ENCODE measurements at places on chromosomes 5 and 9.

GRCh38 chr5:172745838-172746237, 25.2 kb downstream of the DUSP1 start:
- no peak for DNase-seq

DNA sequence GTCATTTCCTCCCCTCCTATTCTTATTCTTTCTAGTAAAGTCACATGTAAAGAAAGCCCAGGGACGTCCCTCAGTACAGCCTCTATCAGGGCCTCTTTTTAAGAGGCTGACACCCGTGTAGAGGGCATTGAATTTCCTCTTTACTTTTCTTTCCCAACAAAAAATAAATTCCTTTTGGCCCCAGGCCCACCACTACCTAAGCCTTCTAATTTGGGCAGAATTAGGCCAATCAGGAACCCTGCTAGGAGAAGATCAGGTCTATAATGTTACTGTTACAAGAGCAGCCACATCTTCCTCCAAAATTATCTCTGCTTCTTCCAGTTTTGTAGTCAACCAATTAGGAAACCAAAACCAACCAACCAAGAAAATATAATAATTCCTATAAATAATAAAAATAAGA, 189.6 kb upstream of the NREP start:
- DNase-seq: no peak

DNA sequence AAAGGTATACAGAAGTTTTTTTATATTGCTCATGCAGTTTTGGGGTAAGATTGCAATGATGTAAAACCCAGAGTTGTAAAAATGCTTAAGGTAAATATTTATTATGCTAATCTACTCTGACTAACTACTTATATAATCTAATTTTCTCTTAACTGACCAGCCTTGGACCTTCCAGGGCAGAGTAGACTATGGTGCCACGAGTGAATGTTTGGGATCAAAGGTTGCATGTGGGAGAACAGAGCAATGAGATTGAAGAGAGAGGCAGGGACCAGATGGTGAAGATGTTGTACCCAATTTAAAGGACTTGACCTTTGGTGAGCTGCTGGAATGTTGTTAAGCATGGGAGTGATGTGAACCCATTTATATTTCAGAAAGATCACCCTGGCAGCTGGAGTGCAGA, 34.8 kb upstream of the PANK3 start:
- no peak for DNase-seq

DNA sequence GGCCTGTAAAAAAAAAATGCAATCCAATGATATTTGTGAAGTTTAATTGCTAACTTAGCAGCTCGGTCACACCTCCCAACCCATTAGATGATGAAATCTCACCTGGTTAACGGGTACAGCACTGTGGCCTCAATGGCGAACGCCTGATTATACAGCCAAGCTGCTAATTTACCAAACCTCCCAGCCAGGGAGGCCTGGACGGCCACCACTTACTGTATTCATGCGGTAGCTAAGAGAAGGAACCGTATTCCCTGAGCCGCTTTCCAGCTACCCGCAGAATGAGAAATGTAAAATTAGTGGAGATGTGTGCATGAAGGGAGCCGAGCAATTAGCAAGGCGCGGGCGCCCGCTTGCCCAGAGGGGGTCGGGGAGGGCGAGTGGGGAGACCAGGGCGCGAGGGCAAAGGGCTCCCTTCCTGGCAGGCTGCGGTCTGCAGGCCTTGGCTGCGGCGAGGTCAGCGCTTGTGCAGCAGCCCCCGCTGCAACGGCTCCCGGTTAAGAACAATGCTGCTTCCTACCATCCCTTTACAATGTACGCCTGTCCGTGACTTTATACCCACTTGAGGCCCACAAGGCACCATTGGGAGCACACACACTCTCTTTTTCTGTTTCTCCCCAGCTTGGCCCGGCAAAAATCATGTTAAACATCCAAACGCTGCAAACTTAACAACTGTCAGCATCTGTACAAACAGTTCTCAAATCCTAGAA, 70.4 kb upstream of the TBCA start:
- no peak for DNase-seq

GRCh38 chr5:157372472-157372822, 87.6 kb upstream of the NIPAL4 start:
- DNase-seq: no peak

DNA sequence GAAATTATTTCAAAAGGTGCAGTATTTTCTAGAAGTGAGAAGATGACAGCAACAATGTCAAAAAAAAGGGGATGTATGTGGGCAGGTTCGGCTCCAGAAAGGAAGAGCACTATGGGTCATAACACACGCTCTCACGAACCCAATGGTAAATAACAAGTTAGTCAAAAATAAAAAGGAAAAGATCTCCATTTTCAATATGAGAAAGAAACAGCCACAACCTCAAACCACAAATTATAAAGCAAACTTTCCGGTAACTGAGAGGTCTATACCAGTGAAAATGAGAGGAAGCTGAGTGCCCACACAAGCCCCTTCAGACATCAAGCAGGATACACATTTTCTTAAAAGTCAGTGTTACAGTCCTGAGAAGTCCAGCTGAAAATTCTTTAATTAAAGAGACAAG, 398.5 kb upstream of the RPS23 start:
- DNase-seq: no peak

- DNase-seq: no peak
Measured at GRCh38 chr5:71880536-71880935, 161.5 kb downstream of the CARTPT start.

DNA sequence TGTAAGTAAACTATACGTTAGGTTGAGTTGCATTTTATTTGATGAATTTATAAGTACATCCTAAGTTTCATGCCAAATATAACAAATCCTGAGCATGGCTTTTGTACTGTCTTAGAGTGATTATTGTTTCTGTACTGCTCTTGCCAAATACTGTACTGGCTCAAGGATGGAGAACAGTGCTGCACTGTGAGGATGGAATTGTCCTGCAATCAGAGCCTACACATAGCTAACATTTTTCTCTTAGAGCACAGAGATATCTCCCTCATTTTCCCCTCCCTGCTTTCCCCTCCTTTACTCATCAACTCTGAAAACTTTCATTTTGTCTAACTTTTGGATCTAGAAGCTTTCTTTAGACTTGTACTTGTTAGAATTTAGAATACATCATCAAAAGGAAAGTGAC, 28.3 kb downstream of the LRRC70 start:
- DNase-seq: no peak

All from left ventricle myocardium inferior (tissue), 1 donor.